GOT3 (cell line): ENCODE measurements at places on chromosomes 3 and 15.

- no peak for DNase-seq
These were observed 26.7 kb downstream of the SCG3 start for GRCh38 chr15:51708013-51708412.

- peak; percentile 16 for DNase-seq
These were observed 538 bp downstream of the ATOSA start for GRCh38 chr15:52678468-52679231.

DNA sequence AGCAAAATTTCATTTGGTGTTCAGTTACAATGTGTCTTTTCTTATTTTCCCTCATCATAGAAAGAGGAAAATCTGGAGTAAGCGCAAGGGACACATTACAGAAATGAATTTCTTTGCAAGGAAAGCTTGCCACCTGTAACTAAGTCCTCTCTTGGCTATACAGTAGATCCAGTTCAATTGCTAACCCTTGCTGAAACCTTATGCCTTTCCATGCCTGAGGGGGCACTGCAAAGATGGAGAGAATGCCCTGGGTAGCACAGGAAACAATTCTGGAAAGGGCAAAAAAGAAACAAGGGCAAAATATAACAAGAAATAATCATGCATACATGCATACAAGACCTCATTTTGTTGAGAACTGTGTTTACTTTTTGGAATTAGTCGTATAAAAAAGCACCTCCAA, 4.3 kb downstream of the CADM2 start:
- DNase-seq: no peak

DNA sequence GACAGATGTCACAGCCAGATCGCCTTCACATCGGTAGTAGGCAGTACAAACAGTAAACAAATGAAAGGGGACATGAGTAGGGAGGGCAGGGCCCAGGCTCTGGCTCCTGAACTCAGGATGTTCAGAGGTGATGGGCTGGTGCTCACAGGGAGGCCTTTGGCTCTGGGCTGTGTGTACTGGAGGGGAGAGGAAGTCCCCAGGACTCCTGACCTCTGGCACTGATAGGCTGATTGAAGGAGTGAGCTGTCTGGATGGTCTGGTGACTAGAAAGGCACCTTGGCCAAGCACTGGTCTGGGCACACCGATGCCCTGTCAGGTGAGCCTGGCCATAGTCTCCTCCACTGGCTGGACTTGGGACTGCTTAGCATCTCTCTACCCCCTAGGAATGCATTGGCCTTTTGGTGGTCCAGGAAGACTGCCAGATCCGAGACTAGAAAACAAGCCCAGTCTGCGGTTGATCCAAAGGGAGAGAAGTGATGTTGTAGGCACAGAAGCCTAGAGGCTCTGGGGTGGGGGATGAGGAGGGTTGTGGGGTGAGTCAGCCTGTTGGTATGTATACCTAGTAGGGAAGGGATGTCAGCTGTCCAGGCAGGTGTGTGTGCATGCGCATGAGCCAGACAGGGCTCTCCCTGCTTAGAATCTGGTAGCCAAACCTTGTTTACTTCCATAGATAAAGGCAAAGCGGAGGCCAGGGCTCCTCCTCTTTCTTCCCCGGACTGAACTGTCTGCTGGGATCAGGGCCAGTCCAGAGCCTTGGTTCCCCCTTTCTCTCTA, 1.9 kb downstream of the SPINT1 start:
- DNase-seq: no peak

GRCh38 chr15:63104727-63105126, 16.9 kb upstream of the LACTB start:
- no peak for DNase-seq

- no peak for DNase-seq
These were observed 756 bp upstream of the RASGRF1 start for GRCh38 chr15:79091204-79091867.

DNA sequence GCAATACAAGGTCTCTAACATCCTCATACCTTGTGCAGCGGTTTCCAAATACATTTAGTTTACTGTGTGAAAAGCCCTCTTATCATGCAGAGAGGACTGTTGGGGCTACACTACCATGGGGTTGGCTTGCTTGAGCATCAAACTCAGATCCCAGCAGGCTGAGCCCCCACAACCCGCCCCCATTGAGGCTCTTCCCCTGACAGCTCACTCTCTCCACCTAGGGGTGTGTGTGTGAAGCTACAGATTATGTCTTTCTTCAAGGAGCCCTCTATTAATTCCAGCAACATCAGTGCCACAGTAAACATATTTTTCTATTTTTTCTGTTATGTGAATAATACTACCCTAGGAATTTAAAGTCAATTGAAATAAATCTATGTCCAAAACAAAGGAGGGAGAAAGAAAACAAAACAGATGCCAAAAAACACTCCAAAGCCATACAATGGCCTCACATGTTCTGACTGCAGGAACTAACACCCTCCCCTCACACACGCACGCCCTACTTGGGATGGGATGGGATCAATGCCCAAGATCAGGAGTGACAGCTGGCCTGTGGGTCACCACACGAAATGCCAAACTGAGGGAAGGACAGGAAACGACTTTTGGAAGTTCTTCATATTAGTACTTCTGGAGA, 14.7 kb downstream of the TM4SF4 start:
- DNase-seq: no peak

GRCh38 chr15:63514531-63514943, 10.1 kb downstream of the USP3 start:
- no peak for DNase-seq

- DNase-seq: no peak
These were observed 213.2 kb upstream of the IL12A start for GRCh38 chr3:159775372-159775961.

GRCh38 chr3:50591196-50591741, 20.3 kb downstream of the CISH start:
- no peak for DNase-seq

GRCh38 chr3:94645790-94646189, 582.9 kb downstream of the NSUN3 start:
- no peak for DNase-seq

GRCh38 chr3:142782616-142783015, 58.8 kb downstream of the TRPC1 start:
- no peak for DNase-seq

DNA sequence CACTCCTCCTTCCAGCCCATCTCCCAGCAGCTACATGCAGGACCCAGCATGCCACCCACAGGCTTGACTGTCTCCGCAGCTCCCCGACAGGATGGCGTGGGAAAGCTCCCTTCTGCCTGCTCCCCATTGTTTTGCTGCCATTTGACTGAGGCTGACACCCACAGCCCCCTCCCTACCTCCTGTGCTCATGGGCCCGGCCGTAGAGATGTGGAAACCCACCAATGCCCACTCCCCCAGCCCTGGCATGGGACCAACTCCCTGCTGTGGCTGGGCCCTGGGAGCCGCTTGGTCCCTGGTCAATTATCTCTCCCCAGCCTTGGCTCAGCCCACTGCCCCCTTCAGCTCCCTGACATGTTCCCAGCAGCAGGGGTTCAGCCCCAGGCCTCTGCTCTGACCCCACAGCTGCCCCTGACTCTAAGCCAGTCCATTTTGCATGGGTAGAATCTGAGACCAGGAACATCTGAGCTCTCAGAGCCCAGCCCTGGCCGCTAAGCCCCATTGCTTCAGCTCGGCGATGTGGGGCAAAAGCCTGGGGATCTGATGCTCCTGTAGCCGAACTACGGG, 8.2 kb downstream of the C3orf22 start:
- DNase-seq: no peak

DNA sequence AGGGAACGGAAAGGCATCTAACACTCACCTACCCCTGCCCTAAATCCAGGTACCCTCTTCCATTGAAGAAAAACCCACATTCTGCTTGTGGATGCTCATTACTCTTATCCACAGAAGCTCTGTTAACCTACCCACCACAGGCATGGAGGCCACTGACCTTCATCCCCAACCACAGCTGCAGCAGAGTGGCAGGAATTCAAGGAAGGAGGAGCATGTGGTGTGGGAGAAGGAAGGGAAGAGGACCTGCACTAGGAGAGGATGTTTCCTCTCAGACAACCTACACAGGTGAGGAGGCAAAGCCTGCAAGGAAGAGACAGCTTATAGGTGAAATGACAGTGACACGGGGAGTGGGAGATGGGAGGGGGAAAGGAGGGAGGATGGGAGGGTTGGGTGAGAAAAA, 192.5 kb upstream of the TSC22D2 start:
- no peak for DNase-seq

DNA sequence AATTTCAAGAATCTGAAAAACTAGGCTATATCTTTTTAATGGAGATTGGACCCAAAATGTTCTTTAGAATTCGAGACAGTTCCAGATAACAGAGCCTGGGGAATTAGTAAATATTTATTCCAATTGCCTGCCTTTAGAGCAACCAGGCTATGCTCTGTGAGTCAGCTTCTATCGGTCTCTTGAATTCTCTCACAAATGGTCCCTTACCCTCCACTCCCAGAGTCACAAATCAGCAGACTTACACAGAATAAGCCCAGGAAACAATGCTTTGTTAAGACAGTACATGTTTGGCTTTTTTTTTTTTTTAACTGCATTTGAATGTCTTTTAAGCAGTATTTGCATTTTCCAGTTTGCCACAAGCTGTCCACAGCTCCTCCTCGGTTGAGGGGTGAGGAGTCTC, 460.7 kb upstream of the CBLB start:
- no peak for DNase-seq

DNA sequence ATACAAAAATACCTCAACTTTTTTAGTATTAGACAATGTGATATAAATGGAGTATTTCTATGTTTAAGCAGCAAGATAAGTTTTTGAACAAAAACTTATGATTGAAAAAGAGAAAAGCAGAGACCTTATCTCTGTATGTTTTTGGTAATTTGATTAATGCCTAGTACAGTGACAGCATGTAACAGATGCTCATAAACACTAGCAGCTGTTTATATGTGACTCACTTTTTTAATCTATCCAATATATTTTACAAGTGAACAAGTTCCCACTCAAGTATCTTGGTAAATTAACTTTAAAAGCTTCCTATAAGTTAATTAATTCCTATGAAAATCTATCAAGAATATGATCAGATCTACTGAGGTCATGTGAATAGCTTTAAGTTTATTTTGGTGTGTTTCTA, 55.1 kb downstream of the NGLY1 start:
- DNase-seq: no peak

DNA sequence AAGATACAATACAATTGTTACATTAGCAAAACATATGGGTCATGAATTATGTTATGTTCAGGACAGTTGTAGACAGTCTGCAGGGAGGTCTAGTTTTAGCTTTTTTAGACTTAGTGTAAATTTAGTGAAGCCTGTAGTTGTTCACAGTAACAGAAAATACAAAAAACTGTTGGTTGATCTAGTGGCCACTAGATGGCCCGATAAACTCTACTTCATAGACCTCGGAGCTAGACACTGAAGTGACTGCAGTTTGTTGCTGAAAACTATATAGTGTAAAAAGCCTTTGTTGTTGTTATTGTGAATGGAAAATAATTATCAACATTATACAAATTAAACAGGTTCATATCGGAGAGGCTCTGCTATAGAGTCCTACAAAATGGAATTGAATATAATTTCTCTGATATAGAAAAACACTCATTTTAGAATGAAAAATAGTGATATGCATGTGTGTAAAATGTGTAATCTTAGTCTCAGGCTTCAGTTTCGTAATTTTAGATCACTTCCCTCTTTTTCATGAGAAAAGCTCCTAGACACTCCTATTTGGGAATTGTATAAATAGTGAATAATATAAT, 18.3 kb downstream of the MAGEL2 start:
- no peak for DNase-seq

GRCh38 chr3:2656806-2657777, 453.1 kb downstream of the IL5RA start:
- DNase-seq: no peak

DNA sequence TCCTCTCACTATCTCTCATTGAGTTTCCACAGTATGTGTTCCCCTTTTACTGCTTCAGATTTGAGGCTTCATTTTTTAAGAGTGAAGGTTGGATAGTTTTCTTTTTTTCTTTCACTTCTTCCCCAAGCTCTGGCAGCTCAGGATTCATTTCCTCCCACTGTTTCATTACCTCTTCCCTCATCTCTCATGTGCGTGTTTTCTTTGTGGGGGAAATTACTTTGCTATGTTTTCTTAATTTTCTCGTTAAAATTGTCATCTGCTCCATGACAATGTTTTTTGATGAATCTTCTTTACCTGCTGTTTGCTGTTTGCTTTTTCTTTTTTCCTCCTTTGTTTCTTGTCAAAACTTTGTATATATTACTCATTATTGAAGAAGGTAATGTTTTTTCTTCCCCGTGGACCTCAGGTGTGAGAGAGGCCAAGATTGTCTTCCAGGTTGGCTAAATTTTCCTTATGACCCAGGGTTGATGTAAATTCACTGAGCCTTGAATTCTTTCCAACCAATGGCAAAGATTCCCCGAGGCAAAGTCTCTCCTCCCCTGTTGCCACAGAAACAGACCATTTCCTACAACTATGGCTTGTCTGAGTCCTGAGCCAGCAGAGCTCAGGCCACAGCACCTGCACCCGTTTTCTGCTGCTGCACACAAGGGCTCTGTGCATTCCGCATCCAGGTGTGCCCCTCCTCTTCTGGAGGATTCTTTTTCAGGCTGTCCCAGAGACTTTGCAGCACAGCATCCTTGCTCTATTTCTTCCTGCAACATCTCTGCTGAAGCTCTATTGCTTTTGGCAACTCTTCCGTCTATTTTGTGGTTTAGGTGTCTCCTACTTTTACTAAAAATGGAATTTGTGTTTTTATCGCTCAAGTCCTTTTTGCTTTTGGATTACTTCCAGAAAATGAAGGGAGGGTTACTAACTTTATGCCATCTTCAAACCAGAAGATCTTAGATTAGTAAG, 66.1 kb downstream of the NOX5 start:
- DNase-seq: no peak

GRCh38 chr3:181735911-181736310, 24.2 kb downstream of the SOX2 start:
- no peak for DNase-seq

DNA sequence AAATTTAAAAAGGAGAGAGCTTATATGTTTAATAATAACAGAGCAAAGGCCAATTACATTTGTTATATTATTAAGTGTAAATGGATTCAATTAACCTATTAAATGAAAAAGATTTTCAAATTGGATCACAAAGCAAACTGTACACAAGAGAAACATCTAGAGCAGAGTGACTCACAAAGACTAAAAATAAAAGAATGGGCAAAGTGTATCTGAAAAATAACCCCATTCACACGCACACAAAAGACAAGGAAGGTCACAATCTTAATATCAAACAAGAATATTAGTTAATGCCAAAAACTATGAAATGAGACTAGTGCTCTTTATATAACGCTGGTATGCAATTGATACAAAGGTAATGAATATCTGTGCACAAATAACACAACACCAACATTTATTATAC, 65.7 kb downstream of the MOBP start:
- no peak for DNase-seq

GRCh38 chr3:78337801-78338211, 1297.9 kb downstream of the ROBO2 start:
- no peak for DNase-seq

GRCh38 chr15:45635191-45635638, 386 bp downstream of the SQOR start:
- DNase-seq: no peak
